Natural killer cell treated with Interleukin-12 subunit alpha and Interleukin-12 subunit beta and Interleukin-15 and Interleukin-18, amount 100 ng/mL, for 72 hours (primary cell): ENCODE measurements at places on chromosomes 4 and X.

- H3K27me3 ChIP-seq = no peaks in the 10 kb centered on the region
- H3K36me3 ChIP-seq = no peaks in the 10 kb centered on the region
- no peak overlapping the region for H3K27ac ChIP-seq
- H3K4me1 ChIP-seq = no peaks in the 10 kb centered on the region
- DNase-seq = no peak
Measured at GRCh38 chr4:136831553-136831952, 700.7 kb downstream of the PCDH18 start.

DNA sequence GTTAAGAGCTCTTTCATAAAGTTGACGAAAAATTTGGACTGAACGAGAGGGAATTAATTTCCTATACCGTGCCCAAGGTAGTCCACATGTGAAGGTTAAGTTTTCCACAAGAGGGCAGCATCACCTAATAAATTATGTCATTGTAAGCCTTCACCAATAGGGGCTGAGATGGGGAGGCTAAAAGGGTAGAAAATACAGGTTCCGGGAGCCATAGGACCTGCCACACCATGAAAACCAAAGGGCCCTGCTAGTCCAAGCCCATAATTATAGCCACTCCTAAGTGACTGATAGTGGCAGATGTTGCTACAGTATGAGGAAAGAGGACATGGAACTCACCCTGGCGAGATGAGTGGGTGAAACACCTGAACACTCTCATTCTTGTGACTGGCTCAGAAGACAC is 122.2 kb downstream of the SHROOM4 start:
- no peak overlapping the region for H3K4me3 ChIP-seq
- H3K36me3 ChIP-seq = no peaks in the 10 kb centered on the region
- H3K27ac ChIP-seq = no peak overlapping the region
- no peaks in the 10 kb centered on the region for H3K4me1 ChIP-seq
- peaks cover 17% of the 10 kb centered on the region for H3K27me3 ChIP-seq

- no peak overlapping the region for H3K4me3 ChIP-seq
- H3K4me1 ChIP-seq = no peaks in the 10 kb centered on the region
- no peaks in the 10 kb centered on the region for H3K36me3 ChIP-seq
- H3K27ac ChIP-seq = no peak overlapping the region
Measured at GRCh38 chrX:113370006-113370405, 529.4 kb upstream of the AMOT start.

GRCh38 chr4:72388521-72388920 is 180.5 kb downstream of the ADAMTS3 start:
- H3K4me1 ChIP-seq = no peaks in the 10 kb centered on the region
- DNase-seq = no peak
- H3K27me3 ChIP-seq = no peaks in the 10 kb centered on the region
- no peak overlapping the region for H3K4me3 ChIP-seq
- H3K36me3 ChIP-seq = no peaks in the 10 kb centered on the region

DNA sequence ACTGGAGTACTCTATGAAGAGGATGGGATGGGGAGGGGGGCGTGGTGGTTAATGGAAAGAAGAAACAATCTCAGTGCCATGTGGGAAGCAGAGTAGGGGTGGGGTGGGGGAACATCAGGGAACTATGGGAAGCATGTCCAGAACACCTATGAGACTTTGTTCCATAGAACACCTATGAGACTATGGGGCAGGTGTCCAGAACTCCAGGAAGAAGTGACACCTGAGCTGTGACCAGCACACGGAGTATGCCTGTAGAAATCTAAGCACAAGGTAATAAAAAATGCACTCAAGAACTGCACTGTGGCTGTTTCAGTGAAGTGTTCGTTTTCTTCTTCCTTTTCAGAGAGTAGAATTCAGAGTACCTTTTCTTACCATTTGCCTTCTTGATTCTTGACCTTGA is 704.8 kb upstream of the TENM3 start:
- no peaks in the 10 kb centered on the region for H3K4me1 ChIP-seq
- no peak overlapping the region for H3K27ac ChIP-seq
- no peaks in the 10 kb centered on the region for H3K27me3 ChIP-seq
- no peaks in the 10 kb centered on the region for H3K36me3 ChIP-seq
- DNase-seq = no peak
- H3K4me3 ChIP-seq = no peak overlapping the region

- no peaks in the 10 kb centered on the region for H3K36me3 ChIP-seq
- no peak for DNase-seq
- no peak overlapping the region for H3K4me3 ChIP-seq
- no peaks in the 10 kb centered on the region for H3K27me3 ChIP-seq
Measured at GRCh38 chr4:29551821-29552220, 1168.3 kb upstream of the PCDH7 start.

DNA sequence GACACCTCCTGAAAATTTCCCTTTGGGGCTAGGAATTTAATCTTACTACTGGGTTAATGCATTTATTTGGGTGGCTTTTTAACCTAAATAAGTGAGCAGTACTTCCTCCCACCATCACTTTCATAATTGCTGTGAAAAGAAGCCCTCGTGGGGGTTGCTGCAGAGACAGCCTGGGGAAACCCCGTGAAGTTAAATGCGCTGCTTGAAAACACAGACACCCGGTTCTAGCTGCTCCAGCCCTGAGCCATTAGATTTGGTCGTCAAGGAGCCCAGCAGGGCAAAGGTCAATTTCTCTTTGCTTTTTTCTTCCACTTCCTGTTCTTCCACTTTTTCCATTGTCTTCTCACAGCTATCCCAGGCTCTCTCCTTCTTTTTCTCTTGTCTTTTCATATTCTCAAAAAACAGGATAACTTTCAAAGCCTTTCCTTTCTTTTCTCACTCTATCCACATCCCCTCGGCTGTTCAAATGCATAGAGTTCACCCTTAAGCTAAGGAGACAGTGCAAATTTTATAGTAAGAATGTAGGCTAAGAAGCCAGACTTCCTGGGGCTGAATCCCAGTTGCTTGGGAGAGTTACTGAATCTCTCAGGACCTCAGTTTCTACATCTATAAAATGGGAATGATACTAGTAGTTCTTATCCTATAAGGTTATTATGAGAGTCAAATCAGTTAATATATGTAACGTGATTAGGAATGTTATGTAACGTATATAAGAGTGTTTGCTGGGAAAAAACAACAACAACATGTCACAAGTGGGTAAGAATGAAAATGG is 91.5 kb upstream of the ZNF827 start:
- peaks cover 10% of the 10 kb centered on the region for H3K4me1 ChIP-seq
- no peak for DNase-seq
- no peak overlapping the region for H3K27ac ChIP-seq
- peak overlapping the region; percentile 12 for H3K4me3 ChIP-seq
- H3K36me3 ChIP-seq = no peaks in the 10 kb centered on the region

DNA sequence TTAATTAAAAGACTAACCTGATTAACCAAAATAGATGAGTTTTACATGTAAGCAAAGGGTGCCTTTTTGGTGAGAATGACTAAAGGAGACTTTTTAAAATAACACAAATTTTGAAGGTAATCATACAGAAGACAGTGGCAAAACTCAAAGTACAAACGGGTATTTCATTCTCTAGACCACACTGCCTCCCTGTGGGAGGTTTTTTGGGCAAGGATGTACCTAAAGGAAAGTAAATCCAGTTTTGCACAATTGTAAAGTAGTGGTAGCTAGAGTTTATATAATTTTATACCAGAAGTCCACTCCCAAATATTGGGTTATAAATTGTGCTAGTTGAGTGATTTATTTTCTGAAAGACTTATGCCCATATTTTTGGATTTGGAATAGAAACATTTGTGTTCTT is 201.0 kb downstream of the PAPSS1 start:
- H3K36me3 ChIP-seq = no peaks in the 10 kb centered on the region
- H3K27me3 ChIP-seq = no peaks in the 10 kb centered on the region
- H3K27ac ChIP-seq = no peak overlapping the region
- no peak overlapping the region for H3K4me3 ChIP-seq
- no peaks in the 10 kb centered on the region for H3K4me1 ChIP-seq

GRCh38 chrX:72048510-72049455 is 82.9 kb downstream of the RTL5 start:
- H3K36me3 ChIP-seq = no peaks in the 10 kb centered on the region
- H3K27me3 ChIP-seq = peaks cover 33% of the 10 kb centered on the region
- H3K4me3 ChIP-seq = no peak overlapping the region
- peaks cover 9% of the 10 kb centered on the region for H3K4me1 ChIP-seq
- DNase-seq = no peak
- no peak overlapping the region for H3K27ac ChIP-seq

GRCh38 chr4:168701061-168701460 is 204.2 kb downstream of the PALLD start:
- no peaks in the 10 kb centered on the region for H3K4me1 ChIP-seq
- H3K27ac ChIP-seq = no peak overlapping the region
- no peaks in the 10 kb centered on the region for H3K36me3 ChIP-seq
- no peak for DNase-seq
- H3K27me3 ChIP-seq = peaks cover 3% of the 10 kb centered on the region

GRCh38 chr4:86484241-86484640 is 109.9 kb upstream of the PTPN13 start:
- no peak overlapping the region for H3K27ac ChIP-seq
- H3K4me1 ChIP-seq = no peaks in the 10 kb centered on the region
- DNase-seq = no peak
- no peaks in the 10 kb centered on the region for H3K36me3 ChIP-seq
- H3K4me3 ChIP-seq = no peak overlapping the region

- H3K36me3 ChIP-seq = peaks cover 5% of the 10 kb centered on the region
- peak overlapping the region; percentile 36 for H3K4me3 ChIP-seq
- H3K27ac ChIP-seq = no peak overlapping the region
- no peak for DNase-seq
- no peaks in the 10 kb centered on the region for H3K27me3 ChIP-seq
- peaks cover 10% of the 10 kb centered on the region for H3K4me1 ChIP-seq
Measured at GRCh38 chr4:159239629-159240028, 136.8 kb downstream of the RAPGEF2 start.

GRCh38 chr4:33696041-33696440 is 2548.3 kb downstream of the ARAP2 start:
- H3K36me3 ChIP-seq = no peaks in the 10 kb centered on the region
- no peak for DNase-seq
- no peaks in the 10 kb centered on the region for H3K4me1 ChIP-seq

DNA sequence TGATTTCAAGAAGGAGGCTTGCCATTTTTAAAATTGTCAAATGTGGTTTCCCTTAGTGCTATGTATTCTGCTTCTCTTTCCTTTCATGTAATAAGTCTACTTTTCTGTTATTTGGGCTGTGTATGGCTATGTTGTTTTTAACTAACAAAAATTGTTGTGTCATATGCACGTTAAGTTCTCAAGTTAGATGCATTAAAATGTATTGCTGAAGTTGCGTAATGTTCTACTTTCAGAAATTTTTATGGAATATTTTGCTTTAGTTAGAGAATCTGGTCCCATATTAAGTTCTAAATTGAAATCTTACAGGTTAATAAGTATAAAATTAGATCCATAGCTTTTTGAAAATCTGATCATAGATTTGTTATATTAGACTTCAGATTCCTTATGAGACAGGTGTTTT is 133.2 kb downstream of the TLL1 start:
- no peak overlapping the region for H3K27ac ChIP-seq
- H3K4me3 ChIP-seq = no peak overlapping the region
- no peaks in the 10 kb centered on the region for H3K27me3 ChIP-seq
- H3K36me3 ChIP-seq = no peaks in the 10 kb centered on the region
- no peaks in the 10 kb centered on the region for H3K4me1 ChIP-seq

GRCh38 chr4:183300655-183301054 is 19.4 kb downstream of the CLDN22 start:
- H3K4me3 ChIP-seq = no peak overlapping the region
- H3K27me3 ChIP-seq = peaks cover 4% of the 10 kb centered on the region
- H3K27ac ChIP-seq = no peak overlapping the region
- H3K4me1 ChIP-seq = no peaks in the 10 kb centered on the region
- DNase-seq = no peak

GRCh38 chr4:87406462-87406861 is 15.5 kb upstream of the HSD17B11 start:
- H3K4me1 ChIP-seq = peaks cover 17% of the 10 kb centered on the region
- no peaks in the 10 kb centered on the region for H3K36me3 ChIP-seq
- DNase-seq = no peak
- H3K4me3 ChIP-seq = peak overlapping the region; percentile 72

DNA sequence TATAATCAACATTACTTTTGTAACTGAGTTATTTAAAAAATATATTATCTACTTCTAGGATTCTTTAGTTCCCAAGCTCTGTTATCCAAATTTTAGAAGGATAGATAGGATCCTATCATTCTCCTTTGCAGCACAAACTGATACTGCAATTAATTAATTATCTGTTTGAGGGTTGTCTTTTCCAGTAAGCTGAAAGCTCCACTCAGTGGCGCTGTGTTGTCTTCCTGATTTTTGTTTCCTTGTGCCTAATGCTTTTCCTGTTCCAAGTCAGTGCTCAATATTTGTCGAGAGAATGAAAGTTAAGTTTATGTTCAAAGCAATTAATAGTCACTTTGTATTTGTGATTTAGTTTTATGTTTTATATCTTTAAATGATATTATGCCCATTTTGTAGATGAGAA is 107.4 kb upstream of the ANK2 start:
- H3K27me3 ChIP-seq = peaks cover 5% of the 10 kb centered on the region
- H3K36me3 ChIP-seq = no peaks in the 10 kb centered on the region
- H3K27ac ChIP-seq = no peak overlapping the region
- no peaks in the 10 kb centered on the region for H3K4me1 ChIP-seq
- no peak for DNase-seq

GRCh38 chrX:1734806-1735205 is 119.9 kb downstream of the ASMT start:
- no peak for DNase-seq
- no peak overlapping the region for H3K4me3 ChIP-seq
- peak overlapping the region; percentile 14 for H3K27ac ChIP-seq
- H3K36me3 ChIP-seq = no peaks in the 10 kb centered on the region
- no peaks in the 10 kb centered on the region for H3K4me1 ChIP-seq

GRCh38 chrX:54920610-54921426 is at the start of gene TRO:
TRO (plus strand) TSS chrX:54920824; CDS start chrX:54922247, 1,423 bp downstream.
- peak within 1 kb of the TSS; percentile 70 for H3K27ac ChIP-seq
- peaks cover 9% of the 10 kb centered on the region for H3K27me3 ChIP-seq
- no peak for DNase-seq
- H3K36me3 ChIP-seq = no peaks in the 10 kb centered on the region

GRCh38 chr4:37220685-37221084 is 23.9 kb upstream of the NWD2 start:
- H3K4me1 ChIP-seq = no peaks in the 10 kb centered on the region
- H3K27me3 ChIP-seq = no peaks in the 10 kb centered on the region
- H3K27ac ChIP-seq = no peak overlapping the region
- no peak overlapping the region for H3K4me3 ChIP-seq
- no peak for DNase-seq

DNA sequence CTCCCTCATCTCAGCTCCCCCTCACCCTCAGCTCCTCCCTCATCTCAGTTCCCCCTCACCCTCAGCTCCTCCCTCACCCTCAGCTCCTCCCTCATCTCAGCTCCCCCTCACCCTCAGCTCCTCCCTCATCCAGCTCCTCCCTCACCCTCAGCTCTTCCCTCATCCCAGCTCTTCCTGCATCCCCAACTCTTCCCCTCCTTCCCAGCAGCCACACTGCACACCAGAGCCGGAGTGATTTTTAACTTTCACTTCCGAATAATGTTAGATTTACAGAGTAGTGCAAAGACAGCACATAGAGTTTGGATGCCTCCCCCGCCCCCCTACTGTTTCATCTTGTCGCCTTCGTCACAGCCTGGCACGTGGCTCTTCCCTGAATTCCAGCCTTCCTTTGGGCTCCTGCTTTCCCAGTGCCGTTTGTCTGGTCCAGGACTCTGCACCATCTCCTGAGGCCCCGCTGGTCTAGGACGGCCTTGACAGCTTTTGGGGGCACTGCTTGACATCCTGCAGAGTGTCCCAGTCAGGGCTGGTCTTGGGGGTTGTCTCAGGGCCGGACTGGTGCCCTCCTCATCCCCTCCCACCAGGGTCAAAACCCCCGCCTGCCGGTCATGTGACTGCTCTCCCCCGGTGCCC is 110.2 kb downstream of the FAM53A start:
- no peaks in the 10 kb centered on the region for H3K27me3 ChIP-seq
- H3K36me3 ChIP-seq = no peaks in the 10 kb centered on the region
- no peak overlapping the region for H3K4me3 ChIP-seq
- H3K4me1 ChIP-seq = peaks cover 3% of the 10 kb centered on the region
